ENCODE measurements at places on chromosomes 2 and 18.

GRCh38 chr18:76265497-76266235 lies 229.4 kb downstream of the ZNF516 start:
- DNase-seq, result no peak

- DNase-seq, result no peak
Observed at GRCh38 chr18:23547306-23547705, 39.0 kb downstream of the NPC1 start.

GRCh38 chr18:64444819-64445218 lies 295.9 kb upstream of the LINC00305 start:
- no peak for DNase-seq

DNA sequence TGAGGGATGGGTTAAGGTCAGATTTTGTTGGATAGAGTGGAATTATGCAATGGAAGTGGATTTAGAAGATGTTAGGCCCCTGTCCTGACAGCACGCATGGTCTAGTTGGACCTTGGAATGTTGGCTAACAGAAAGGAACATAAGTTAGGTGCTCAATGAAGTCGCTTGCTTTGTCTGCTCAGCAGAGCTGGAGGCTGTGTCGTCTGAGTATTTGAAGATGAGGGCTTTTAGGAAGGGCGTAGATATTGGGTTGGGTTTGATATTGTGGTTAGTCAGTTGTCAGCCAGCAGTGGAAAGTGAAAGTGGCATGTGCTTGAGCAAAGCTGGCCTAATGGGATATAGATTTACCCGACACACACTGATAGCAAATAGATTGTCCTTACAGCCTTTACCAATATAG lies 239.3 kb downstream of the PRKCE start:
- peak; percentile 17 for DNase-seq

DNA sequence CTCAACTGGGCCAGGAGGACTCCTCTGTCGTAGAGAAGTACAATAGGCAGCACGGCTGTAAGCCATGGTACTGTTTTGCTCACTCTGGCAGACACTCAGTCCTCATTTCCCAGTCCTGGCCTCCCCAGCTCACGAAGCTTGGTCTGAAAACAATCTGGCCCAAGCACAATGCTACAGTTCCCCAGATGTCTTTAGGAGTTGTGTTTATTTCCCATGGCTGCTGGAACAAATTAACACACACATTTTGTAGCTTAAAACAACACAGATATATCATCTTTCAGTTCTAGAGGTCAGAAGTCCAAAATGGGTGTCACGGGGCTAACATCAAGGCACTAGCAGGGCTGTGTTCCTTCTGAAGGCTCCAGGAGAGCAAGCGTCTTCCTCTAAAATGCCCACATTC lies 13.0 kb downstream of the FABP1 start:
- no peak for DNase-seq

All from NCI-H2171 treated with DMSO at 0.1 percent for 48 hours (cell line).